Activated naive CD8-positive, alpha-beta T cell treated with anti-CD3 and anti-CD28 coated beads, Interleukin-2, amount 10 ng/mL, durations not matched to agents 7 days and 5 days (primary cell): ENCODE measurements at places on chromosomes 5 and 9. TPM values are rescaled to one million over a fixed set of nuclear protein-coding genes. Genes with fewer than 3 reads are reported as not detected.

Gene LCN6
- not detected for total RNA-seq

- DNase-seq = no peak
- no peak overlapping the region for H3K4me3 ChIP-seq
- H3K36me3 ChIP-seq = peaks cover 31% of the 10 kb centered on the region
- H3K27ac ChIP-seq = no peak overlapping the region
- H3K4me1 ChIP-seq = no peaks in the 10 kb centered on the region
Observed at GRCh38 chr9:128624566-128624965, 32.1 kb downstream of the DYNC2I2 start.

- no peaks in the 10 kb centered on the region for H3K36me3 ChIP-seq
- H3K27ac ChIP-seq = no peak overlapping the region
- H3K27me3 ChIP-seq = no peaks in the 10 kb centered on the region
- H3K4me1 ChIP-seq = no peaks in the 10 kb centered on the region
Observed at GRCh38 chr9:24044576-24044975, 218.5 kb upstream of the ELAVL2 start.

DNA sequence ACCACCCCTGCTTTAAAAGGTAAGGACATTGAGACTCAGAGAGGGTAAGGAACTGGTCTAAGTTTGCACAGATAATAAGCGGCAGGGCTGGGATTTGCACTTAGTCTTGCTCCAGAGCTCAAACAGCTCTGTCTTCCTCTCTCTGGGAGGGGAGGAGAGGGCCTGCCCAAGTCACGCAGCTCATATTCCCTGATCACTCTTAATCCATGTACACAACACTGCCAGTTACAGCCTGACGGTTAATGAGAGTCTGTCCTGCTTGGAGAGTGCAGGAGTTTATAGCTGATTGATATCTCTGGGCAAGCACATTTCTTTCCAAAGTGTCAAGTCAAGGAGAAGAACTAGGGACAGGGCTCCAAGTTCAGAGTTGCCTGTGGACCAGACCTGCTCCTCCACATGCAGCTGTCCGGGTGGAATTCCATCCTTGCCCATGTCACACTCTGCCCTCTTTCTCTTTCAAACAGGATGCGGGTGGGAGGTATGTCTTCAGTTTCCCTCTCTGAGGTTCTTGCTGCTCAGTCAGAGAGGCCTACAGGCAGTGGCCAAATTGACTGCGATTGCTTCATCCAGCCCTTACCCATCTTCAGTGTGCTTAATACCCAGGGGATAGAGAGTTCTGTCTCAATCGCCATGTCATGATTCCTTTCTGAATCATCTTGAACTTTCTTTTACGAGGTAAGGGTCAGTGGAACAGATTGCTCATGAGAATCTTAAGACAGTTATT is 54.5 kb downstream of the GALNT12 start:
- DNase-seq = no peak
- peaks cover 31% of the 10 kb centered on the region for H3K27me3 ChIP-seq
- H3K36me3 ChIP-seq = peaks cover 1% of the 10 kb centered on the region
- H3K27ac ChIP-seq = no peak overlapping the region
- H3K4me1 ChIP-seq = peaks cover 2% of the 10 kb centered on the region

DNA sequence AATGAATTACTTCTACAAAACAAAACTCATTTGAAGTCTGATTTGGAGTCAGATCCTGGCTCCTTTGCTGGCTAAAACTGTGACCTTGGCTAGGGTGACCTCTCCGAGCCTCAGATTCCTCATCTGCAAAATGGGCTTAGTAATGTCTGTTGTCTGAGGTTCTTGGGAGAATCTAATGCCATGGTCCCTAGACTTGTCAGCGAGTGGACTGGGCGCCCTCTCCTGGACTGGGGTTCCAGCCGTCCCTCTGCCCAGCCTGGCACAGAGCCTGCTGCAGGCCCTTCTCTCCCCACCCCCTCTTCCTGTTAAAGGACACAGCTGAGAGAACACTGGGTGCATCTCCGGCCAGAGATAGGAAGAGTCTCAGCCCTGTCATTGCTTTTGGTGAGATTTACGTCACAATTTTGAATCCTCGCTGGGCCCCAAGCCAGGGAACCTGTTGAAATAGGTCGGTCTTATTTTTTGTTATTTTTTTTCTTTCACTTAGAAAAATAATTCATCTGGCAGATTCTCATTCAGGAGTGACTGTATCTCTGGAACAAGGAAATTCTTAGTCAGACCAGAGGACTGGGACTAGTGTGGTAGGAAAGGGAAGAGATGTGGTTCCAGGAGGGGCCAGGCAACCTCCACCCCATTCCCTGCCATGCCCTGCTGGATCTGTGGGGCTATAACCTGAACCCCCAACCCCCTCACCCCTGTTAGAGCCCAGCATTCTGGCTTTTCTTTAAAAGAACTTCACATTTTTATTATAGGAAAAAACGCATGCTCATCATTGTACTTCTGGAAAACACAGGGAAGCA is 48.2 kb upstream of the RPL26L1 start:
- H3K27me3 ChIP-seq = no peaks in the 10 kb centered on the region
- H3K27ac ChIP-seq = no peak overlapping the region
- DNase-seq = no peak

- no peak for DNase-seq
- no peaks in the 10 kb centered on the region for H3K27me3 ChIP-seq
Observed at GRCh38 chr5:158940977-158941376, 158.7 kb downstream of the EBF1 start.

DNA sequence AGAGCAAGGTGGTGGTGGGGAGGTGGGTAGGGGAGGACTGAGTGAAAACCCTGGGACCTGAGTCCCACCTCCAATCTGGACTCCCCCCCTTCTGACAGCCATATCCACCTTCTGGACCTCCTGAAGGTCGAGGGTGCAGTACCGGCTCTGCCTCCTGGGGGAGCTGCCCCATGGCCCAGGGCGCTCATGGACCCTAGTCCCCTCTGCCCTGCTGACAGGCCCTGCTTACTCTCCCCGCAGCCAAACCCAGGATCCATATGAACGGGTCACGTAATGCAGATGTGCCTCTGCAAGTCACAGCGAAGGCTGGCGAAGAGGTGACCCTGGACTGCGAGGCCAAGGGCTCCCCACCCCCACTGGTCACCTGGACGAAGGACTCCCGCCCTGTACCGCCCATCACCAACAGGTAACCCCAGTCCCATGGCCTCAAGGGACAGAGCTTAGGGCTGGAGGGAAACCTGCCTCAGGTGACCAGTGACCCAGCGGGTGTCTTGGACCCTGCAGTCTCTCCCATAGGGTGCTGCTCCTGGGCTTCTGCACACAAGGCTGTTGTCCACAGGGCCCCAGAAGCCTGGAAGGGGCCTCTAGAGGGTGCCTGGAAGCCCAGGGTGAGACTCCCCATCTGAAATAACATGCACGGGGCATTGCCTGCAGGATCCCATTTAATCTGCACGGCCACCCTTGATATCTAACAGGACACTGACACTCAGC is 61.7 kb downstream of the HMCN2 start:
- no peaks in the 10 kb centered on the region for H3K4me1 ChIP-seq
- H3K4me3 ChIP-seq = no peak overlapping the region
- DNase-seq = no peak

DNA sequence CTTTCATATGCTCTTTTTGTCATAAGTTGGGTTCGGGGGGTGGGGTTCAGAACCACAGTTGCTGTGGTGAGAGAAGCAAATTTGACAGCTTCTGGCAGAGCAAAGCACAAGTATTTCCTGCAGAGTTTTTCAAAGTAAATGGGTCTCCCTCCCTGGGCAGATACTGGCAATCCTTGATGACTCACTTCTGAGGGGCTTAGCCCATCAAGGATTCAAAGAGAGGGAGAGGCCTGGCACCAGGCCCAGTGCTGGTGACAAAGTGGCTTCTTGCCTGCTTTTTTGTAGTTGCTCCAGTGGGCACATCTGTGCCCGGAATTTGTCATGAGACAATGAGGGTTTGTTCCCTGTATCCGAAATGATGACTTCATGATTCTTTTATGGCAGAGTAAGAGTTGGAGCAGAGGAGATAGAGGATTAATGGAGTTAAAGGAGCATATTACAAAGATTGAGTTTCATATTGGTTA is 46.6 kb upstream of the TNC start:
- H3K27me3 ChIP-seq = peaks cover 7% of the 10 kb centered on the region
- no peak overlapping the region for H3K4me3 ChIP-seq
- no peaks in the 10 kb centered on the region for H3K36me3 ChIP-seq
- no peak overlapping the region for H3K27ac ChIP-seq
- H3K4me1 ChIP-seq = no peaks in the 10 kb centered on the region
- no peak for DNase-seq
